Retinal pigment epithelial cell (primary cell): ENCODE measurements at places on chromosomes 7 and 10.

- no peak for DNase-seq
Measured at GRCh38 chr10:114829160-114829909, 7.8 kb downstream of the FHIP2A start.

DNA sequence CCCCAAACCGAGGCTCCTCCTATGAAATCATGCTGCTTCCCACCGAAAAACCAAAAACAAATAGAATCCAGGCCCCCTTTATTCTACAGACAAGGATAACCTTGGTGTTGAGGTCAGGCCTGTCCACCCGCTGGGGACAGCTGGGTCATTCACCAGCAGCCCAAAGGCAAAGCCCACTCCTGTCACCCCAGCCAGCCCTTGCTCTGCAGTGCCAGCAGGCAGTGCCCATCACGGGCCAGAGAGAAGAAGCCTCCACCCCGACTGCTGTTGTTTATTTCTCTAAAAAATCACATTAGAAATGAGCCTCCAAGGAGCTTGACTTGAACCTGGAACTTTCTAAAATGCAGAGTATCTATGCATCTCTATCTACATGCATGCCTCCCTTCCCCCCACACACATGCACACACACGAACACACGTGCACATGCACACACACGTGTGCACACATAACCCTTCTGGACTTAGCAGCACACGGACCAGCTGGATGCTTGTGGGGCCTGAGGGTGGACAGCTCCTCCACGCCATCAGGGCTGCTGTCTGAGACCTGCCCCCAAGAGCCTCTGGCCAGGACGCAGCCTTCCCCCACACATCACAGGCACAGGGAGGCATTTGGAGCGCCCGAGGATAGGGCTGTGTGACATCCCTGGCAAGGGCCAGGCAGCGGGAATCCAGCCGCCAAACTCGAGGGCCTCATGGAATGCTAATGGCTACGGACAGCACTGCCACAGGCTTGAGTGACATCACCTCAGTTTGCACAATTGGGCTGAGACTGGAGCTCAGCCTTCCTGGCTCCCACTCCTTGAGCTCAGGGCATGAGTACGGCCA lies 22.8 kb downstream of the PRKAG2 start:
- DNase-seq: no peak

- no peak for DNase-seq
Measured at GRCh38 chr10:11242443-11243387, 225.0 kb downstream of the CELF2 start.

DNA sequence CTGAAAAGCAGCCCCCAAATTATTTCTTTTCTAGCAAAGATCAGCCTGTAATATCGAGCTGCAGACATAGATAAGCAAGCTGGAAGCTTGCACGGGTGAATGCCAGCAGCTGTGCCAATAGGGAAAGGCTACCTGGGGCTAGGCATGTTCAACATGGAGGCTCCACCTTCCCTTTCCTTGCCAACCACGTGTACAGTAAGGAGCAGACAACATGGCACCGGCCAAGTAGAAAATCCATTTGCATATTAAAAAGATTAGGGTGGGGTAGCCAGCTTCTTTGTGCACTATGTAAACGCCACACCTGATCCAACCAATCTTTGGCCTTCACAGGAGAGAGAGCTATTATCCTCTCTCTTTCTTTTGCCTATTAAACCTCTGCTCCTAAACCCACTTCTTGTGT lies 56.7 kb upstream of the SEPHS1 start:
- no peak for DNase-seq

DNA sequence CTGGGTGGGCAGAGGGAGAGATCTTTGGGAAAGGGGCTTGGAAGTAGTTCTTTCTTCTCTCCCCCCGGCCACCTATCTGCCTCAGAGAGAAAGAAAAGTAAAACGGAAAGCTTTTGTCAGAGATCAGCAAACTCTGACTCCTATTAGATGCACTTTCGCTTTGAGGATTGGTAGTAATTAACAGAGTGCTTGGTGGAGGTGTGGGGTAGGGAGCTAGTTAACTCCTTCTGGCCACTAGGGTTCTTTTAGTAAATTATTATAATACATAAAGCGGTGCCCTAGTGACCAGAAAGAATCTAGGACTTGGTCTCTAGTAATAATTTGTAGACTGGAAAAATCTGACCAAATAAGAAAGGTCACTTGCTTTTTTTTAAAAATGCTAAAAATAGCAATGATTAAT lies 54.6 kb downstream of the CPVL start:
- no peak for DNase-seq

DNA sequence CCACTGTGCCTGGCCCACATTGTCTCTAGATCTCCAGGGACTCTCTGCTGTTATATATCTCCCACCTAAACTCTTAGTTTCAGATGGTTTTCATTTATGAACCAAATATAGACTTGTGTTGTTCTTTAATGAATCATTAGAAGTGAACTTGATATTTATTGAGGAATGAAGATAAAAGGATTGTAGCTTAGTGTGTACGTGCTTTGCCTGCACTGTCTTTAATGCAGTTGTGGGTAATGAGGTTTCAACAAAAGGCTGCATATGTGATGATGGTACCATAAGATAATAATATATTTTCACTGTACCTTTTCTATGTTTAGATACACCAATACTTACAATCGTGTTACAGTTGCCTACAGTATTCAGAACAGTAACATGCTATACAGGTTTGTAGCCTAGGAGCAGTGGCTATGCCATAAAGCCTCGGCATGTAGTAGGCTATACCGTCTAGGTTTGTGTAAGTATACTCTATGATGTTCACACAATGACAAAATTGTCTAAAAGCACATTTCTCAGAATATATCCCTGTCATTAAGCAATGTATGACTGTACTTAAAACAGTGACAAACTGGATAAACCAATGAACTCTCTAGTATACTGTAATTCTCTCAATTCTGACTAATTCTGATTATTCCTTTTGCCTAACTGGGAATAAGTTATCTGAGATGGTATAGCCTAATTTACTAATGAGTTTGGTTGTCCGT lies 25.2 kb downstream of the VCL start:
- DNase-seq: no peak

DNA sequence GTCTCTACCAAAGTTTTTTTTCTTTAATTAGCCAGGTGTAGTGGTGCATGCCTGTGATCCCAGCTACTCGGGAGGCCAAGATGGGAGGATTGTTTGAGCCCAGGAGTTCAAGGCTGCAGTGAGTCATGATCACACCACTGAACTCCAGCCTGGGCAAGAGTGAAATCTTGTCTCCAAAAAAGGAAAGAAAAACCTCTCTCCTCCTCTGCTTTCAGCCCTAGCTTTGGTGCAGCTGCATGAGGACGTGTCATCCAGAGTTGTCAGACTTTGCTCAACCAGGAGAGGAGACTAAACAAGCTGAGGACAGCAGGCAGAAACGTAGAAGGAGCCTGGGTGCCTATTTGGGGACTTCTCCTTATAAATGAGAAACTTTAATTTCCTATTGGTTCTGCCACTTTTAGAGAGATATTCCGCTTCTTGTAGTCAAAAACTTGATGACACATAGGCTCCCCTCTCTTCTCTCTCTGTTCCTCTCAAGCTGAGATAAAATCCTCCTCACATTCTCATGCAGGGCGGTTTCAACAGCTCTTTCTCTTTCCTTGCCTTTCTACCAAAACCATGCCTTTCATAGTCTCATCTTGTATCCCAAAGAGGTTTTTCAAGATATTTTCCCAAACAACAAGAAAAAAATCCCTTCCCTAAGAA lies 205.4 kb downstream of the ARHGAP12 start:
- DNase-seq: no peak

DNA sequence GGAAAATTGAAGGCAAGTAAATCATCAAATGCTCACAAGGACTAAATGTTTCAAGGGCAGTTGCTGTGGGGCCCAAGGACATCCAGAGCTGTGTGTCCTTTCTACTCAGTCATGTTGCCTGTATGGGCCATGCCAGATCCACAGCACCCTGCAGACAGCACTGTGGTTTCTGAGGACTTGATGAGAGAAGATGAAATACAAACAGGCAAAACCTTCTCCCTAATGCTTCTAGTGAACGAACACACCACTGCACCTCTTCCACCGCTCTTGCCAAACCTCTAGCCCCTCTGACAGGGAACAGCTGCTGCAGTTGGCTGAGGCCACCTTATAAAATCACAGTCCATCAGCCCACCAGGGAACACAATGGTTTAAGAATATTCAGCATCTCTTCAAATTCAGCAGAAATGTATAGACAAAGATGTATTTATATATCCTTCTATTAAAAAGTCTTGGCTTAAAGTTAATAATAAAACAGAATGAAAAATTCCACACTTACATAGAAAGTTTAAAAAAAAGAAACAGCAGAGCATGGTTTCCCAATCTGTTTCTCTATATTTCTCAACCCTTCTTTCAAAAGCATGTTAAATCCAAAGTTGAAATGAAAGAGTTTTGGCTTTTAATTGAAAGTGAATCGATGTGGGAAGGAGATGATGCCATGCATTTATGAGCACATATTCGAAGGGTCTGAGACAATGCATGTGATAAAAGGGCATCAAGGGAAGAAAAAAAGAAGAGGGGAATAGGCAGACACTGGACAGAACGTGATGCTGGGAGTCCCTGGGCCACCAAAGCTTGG lies 14.0 kb downstream of the CYP3A7 start:
- DNase-seq: no peak

DNA sequence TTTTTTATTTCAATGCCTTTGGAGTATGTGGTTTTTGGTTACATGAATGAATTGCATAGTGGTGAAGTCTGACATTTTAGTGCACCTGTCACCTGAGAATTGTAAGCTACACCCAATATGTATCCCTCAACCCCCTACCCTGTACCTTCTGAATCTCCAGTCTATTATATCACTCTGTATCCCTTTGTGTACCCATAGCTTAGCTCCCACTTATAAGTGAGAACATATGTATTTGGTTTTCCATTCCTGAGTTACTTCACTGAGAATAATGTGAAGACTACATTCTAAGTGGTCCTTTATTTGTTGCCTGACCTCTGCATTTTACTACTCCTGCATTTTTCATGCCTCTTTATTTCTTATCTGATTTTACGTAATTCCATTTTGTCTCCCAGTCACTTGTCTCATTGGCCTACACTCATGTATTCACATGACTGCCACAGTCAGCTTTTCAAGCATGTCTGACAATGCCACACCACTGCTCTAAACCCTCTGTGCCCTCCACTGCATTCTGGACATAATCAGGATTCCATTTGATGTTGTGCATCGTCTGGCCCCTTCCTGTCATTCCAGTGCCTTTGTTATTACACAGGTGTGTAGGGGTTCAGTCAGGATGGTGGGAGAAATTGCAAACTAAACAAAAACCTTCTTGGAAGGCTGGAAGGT lies 1325.5 kb downstream of the XPNPEP1 start:
- peak; percentile 61 for DNase-seq

- no peak for DNase-seq
Measured at GRCh38 chr10:12237265-12238220, 41.6 kb downstream of the CDC123 start.

- no peak for DNase-seq
Measured at GRCh38 chr10:82452676-82453075, 577.7 kb downstream of the NRG3 start.

GRCh38 chr10:97687785-97688781 lies 1.0 kb upstream of the AVPI1 start:
- DNase-seq: peak; percentile 95

DNA sequence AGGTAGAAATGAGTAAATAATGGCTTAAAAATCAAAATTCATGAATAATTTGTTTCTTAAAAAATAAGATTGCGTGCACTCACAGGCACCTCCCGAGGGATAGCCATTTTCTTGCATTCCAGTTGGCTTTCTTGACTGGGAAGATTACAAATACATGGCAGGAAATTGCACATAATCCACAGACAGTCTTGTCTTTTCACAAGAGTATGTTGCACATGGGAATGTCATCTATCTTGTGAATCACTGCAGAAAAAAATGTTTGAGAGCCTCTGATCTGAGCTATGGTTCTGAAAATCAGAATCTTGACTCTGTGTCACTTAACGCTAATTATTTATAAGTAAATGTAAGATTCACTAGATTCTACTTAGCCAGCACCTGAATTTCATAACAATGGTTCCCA lies 74.1 kb upstream of the PRKG1 start:
- no peak for DNase-seq

GRCh38 chr10:30052062-30052461 lies 7.3 kb downstream of the JCAD start:
- DNase-seq: no peak

GRCh38 chr10:79056361-79056735 lies 12.4 kb upstream of the ZMIZ1 start:
- DNase-seq: no peak

GRCh38 chr7:150388709-150389531 lies 9.8 kb downstream of the ZNF775 start:
- DNase-seq: peak; percentile 96

DNA sequence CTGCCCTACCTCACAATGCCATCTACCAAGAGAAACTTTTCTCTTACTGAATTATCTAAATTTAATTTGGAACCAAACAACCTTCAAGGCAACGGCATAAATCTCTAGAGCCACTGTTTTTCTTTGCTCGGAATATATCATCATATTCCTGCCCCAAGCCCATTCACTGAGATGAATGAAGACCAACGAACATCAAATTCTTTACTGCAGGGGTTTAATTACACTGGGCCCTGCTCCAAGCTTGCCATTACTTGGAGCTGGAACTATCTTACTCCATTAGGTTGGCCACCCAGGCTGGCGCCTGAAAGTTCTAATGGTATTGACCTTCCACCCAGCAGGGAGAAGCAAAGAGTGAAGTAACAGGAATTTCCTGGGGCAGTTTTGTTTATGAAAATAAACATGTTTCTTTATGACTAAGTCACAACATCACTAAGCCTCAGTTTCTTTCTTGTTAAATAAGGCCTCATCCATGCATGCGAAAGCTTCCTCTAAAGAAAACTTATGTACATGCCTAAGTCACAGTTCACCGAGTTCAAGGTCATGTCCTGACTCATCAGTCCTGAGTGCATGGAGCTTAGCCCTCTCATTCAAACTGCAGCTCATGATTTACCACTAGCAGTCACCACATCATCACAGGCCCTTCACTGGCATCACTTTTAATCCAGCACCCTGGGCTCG lies 42.1 kb upstream of the ANAPC16 start:
- no peak for DNase-seq

DNA sequence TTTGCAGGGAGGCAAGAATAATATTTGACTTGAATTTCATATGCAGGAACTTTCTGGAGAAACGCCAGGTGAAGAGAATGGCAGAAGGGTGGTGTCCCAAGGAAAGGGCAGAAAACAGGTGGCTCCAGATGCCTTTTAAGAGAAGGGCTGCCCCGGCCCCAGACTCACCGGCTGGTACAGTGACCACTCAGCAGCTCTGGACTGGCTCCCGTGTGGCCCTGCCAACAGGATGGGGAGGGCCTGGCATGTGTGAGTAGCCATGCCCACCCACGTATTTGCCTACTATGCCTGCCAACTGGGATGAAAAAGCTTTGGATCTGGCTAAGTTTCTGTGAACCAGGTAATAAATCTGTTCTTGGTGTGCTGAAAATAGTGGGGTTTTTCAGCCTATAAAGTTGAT lies 159.5 kb downstream of the PRKAG2 start:
- DNase-seq: no peak

GRCh38 chr10:7512487-7512886 lies 101.7 kb upstream of the SFMBT2 start:
- DNase-seq: no peak
